ENCODE measurements at places on chromosomes 12 and 14.

DNA sequence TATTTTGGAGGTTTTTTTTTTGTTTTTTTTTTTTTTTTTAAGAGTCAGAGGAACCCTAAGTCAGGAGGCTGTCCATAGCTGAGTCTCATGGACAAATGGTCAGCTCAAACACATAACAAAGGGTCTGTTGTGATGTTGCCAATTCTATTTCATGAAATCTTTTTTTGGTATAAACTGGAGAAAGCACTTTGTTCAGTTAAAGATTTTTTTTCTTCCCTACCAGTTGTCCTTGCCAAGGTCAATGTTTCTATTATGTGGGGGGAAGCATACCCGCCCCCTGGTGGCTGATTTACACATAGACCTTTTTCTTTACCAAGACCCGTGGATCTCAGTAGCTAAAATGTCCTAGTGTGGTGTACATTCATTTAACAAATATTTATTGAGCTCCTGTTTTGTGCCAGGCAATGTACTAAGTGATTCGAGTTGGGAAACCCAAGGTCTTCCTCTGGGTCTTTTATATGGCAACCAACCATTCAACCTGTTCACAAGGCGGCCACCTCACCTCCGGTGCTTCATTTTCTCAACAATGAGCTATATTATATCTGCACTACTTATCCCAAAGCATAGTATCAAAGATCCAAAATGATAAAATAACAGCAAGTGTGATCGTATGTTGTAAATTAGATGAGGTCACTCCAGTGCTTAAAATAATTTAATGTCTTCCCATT, 214.5 kb downstream of the PAH start:
- DNase-seq = peak; percentile 10

DNA sequence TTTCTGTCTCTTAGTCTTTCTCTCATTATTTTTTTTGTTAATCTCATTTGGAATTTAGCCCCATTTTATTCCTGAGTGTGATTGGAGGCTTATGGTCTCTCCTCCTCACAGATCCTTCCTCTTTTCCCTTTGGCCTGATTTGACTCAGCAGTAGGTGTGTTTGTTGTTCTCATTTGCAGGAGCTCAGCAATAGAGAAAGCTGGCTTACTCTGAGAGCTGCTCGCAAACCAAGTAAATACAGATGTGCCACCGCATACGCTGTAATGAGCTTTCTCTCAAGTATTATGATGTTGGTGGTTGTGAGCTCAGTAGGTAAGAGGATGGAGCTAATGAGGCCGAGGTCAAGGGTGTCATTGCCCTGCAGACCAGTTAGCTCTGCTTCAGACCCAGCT, 206.5 kb downstream of the ETV6 start:
- DNase-seq = no peak

- DNase-seq = no peak
Measured at GRCh38 chr12:104611671-104612070, 154.9 kb downstream of the CHST11 start.

- no peak for DNase-seq
Measured at GRCh38 chr12:14262771-14263511, 102.5 kb upstream of the ATF7IP start.

DNA sequence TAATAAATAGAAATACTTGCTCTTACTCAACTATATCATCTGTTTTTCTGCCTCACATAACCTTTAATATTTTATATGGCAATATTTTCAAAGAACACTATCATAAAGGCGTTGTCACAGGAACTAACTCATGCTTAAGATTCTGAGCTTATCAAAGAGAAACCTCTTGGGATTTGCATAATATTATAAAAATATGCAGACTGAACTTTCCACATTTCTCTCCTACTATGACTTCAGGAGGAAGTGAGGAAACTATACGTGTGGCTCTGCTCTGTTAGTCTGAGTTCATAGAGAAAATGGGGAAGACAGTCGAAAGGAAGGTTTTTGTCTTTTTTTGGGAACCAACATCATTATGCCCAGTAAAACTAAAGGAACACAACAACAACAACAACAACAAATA, 124.7 kb downstream of the GARIN6 start:
- no peak for DNase-seq

- no peak for DNase-seq
Measured at GRCh38 chr12:53995378-53996239, 4.4 kb upstream of the HOXC9 start.
